ENCODE measurements at places on chromosomes 11 and 22.
A peak's percentile ranks its signal among the peaks of the same experiment; 100 is the strongest.

- no peak for DNase-seq
These were observed 18.1 kb downstream of the JHY start for GRCh38 chr11:122900587-122901202.

- no peak for DNase-seq
These were observed 26.3 kb upstream of the RFPL3 start for GRCh38 chr22:32331236-32331917.

- DNase-seq: no peak
These were observed 84.5 kb downstream of the AASDHPPT start for GRCh38 chr11:106161775-106162634.

DNA sequence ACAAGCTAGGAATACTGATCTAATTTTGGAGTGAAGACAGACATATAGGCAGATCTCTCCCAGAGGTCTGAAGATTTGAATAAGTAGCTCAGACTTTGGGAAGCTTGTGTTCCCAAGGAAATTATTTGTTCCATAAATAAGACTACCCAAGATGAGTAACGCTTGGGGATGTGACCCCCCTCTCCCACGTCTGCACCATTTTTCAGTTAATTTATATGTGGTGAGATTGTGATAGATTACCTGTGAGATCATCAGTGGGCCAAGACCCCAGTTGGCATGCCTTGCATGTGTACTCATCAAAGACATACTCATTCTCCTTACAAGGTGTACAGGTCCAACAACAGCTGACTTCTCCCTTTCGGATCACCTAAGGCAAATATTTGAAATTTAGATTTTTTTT lies 252.8 kb upstream of the CTSC start:
- no peak for DNase-seq

- no peak for DNase-seq
These were observed 13.6 kb downstream of the SLC22A25 start for GRCh38 chr11:63229815-63230214.

DNA sequence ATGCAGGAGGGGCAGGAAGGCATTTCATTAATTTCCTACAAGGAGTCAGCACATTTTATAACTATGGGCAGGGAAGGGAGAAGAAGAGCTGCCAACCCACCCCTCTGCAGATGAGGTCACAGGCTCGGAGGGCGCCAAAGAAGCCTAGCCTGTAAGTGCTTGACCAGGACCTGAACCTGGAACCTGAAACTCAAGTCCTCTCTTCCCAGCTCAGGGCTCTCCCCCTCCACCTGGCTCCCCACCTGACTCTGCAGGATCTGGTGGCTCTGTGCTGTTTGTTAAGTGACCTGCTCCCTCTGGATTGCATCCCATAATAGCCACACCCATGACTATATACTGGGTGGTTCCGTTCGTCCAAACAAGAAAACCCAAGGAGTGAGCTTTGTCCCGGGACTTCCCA lies 27.3 kb downstream of the SCGB1A1 start:
- no peak for DNase-seq

DNA sequence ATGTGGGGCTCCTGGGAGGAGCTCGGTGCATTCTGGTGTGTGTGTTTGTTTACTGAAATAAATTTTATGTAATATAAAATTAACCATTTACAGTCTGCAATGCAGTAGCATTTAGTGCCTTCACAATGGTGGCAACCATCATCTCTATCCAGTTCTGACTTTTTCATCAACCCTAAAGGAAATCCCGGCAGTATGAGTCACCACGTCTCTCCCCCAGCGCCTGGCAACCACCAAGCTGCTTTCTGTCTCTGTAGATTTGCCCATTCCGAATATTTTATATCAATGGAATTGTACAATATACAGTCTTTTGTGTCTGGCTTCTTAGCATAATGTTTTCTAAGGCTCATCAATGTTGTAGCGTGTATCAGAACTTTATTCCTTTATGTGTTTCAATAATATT lies 300.5 kb downstream of the MIAT start:
- DNase-seq: no peak

DNA sequence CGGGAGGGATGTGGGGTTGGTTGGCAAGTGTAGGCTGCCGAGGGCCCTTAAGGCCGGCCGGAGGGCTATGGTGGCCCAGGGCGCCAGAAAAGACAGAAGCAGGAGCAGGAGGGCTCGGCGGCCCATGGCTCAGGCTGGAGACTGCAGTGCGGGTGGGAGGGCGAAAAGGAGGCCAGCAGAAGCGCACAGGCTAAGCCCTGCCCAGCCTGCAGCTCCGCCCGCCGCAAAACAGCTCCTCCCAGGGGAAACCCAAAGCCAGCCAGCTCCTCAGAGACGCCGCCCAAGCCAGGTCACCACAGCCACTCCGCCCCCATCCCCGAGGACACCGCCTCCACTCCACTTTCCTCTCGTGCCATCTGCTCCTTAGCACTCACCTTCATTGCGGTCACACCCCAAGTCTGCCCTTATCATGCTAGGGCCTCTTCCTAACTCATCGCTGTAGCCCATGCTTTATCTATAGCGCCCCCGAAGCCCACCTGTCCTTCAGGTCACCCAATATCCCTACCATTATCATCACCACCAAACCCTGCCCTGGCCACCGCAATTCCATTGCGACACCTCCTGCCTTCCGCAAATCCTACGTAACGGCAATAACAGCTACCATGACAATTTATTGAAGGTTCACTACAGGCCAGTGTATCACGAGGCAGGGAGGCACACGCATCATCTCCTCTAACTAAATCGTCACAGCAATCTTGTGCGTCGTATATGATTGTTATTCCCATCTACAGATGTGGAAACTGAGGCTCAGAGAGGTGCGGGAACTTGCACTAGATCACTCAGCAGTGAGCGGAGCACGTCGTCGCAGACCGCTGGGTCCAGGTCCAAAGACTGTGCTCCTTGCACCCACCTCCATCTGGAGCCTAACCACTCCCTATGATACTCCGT lies at the start of gene PRCP:
Gene PRCP, minus strand, starts transcription at position 154 of the 888 bp plus-strand sequence. Its CDS starts 28 bp downstream, at position 126.
- peak; percentile 92 for DNase-seq

GRCh38 chr22:46336119-46337078 lies 885 bp downstream of the TRMU start:
- DNase-seq: no peak

DNA sequence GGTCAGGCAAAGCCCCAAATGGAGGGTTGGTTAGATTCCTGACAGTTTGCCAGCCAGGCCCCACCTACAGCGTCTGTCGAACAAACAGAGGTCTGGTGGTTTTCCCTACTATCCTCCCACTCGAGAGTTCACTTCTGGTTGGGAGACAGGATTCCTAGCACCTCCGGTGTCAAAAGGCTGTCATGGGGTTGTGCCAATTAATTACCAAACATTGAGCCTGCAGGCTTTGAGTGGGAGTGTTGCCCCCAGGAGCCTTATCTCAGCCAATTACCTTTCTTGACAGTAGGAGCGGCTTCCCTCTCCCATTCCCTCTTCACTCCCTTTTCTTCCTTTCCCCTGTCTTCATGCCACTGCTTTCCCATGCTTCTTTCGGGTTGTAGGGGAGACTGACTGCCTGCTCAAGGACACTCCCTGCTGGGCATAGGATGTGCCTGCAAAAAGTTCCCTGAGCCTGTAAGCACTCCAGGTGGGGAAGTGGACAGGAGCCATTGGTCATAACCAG lies 4.7 kb upstream of the TTC36 start:
- peak; percentile 72 for DNase-seq

- DNase-seq: peak; percentile 64
These were observed at the start of gene LRRC32 for GRCh38 chr11:76670485-76671236. Gene LRRC32, minus strand, starts transcription at chr11:76670747. Its CDS starts 4,793 bp downstream, at chr11:76665954.

DNA sequence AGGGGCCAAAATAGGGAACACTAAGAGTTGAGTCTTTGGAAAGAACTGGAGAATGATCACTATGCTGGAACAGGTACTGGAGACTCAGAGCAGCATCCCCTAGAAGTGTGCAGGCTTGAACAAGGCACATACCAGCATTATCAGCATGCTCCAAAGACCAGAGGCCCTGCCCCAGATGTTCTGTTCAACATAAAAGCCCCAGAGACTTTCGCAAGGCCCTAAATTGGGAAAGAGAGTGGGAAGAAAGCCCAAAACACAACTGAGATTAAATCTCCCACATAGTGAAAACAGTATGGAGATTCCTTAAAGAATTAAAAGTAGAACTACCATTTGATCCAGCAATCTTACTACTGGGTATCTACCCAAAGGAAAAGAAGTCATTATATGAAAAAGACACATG lies 9.4 kb downstream of the CNGA4 start:
- no peak for DNase-seq

GRCh38 chr11:94700622-94701021 lies 67.5 kb upstream of the AMOTL1 start:
- DNase-seq: no peak

DNA sequence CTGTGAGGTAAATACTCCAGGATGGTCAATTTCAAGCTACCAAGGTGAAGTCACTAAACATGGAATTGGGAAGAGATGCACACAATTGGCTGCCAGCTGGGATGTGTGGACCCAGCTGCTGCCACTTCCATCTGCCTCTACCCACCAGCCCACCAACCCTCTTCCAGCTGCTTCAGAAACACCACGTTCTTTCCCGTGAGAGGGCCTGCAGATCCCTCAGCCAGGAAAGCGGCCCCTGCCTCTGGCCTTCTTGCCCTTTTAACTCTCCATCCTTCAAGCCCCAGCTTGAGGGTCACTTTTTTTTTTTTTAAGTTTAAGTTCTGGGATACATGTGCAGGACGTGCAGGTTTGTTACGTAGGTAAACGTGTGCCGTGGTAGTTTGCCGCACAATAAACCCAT lies 20.0 kb downstream of the PRG3 start:
- no peak for DNase-seq

- DNase-seq: no peak
These were observed 19.3 kb downstream of the ASPHD2 start for GRCh38 chr22:26448334-26448733.

GRCh38 chr22:36926309-36926708 lies 12.9 kb downstream of the CSF2RB start:
- DNase-seq: no peak
